Upper lobe of left lung (tissue), 6 donors: ENCODE measurements at places on chromosomes 11 and 22. TPM values are rescaled to one million over a fixed set of nuclear protein-coding genes. Genes with fewer than 3 reads are reported as not detected.

DNA sequence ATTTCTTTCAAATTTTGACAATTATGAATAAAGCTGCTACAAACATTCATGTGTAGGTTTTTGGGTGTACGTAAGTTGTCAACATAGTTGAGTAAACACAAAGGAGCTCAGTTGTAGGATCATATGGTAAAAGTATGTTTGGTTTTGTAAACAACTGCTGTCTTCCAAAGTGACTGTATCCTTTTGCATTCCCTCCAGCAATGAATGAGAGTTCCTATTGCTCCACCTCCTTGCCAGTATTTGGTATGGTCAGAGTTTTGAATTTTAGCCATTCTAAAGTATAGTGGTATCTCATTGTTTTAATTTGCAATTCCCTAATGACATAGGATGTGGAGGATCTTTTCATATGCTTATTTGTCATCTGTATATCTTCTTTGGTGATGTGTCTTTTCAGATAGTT, 28.0 kb upstream of the PHOX2A start:
- no peak for DNase-seq
- no peaks in the 10 kb centered on the region for H3K27me3 ChIP-seq
- H3K36me3 ChIP-seq, result no peaks in the 10 kb centered on the region
- no peaks in the 10 kb centered on the region for H3K4me1 ChIP-seq
- no peak overlapping the region for H3K27ac ChIP-seq

DNA sequence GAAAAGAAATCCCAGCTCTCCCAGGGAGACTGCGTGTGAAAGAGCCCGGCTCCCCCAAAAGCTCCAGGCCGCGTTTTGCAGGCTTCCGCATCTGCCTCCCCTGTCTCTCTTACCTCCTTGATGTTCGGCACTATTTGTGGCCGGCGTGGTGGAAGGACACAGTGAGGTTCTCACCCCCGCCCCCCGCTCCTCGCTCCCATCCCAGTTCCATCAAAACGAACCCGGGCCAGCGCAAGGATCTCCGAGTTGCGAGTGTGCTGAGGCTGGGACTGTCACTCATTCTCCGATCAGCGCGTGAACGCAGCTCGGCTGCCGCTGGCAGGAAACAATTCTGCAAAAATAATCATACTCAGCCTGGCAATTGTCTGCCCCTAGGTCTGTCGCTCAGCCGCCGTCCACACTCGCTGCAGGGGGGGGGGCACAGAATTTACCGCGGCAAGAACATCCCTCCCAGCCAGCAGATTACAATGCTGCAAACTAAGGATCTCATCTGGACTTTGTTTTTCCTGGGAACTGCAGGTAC, at the start of gene NCAM1:
Gene NCAM1 (plus strand): TSS at position 275 of the 523 bp plus-strand sequence.
- DNase-seq, result peak; percentile 68
- peak within 1 kb of the TSS; percentile 29 for H3K4me3 ChIP-seq
- H3K27me3 ChIP-seq, result peaks cover 32% of the 10 kb centered on the region
- H3K27ac ChIP-seq, result no peak within 1 kb of the TSS

DNA sequence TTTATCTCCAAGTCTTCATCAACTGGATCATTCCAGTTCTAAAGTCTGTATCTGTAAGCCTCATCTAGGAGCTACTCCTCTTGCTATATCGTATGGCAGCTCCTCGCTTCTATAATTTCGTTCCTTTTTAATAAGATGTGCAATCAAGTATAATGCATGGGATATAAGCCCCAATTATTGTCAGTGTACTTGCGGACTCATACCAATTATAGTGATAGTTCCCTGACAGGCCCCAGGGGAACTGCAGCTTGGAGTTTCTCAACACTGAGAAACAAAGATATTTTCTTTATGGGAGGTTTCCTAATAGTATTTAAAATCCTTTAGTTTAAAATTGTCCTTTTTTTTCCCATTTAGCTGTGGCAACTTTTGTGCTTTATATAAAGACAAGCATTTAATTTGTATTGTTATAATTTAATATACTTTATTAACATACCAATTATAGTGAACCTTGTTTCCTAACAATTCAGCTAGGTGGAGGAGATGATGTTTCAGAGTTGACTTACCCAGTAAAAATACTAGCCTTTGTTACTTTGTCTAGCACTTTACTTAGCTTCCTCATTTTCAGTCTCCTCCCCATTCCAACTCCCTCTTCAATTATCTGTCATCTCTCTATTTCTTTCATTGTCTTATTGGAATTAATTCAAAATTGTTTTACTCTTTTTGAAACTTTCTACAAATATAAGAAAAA, 25.3 kb upstream of the DDX17 start:
- no peaks in the 10 kb centered on the region for H3K4me1 ChIP-seq
- H3K4me3 ChIP-seq, result no peak overlapping the region
- H3K36me3 ChIP-seq, result no peaks in the 10 kb centered on the region
- H3K27me3 ChIP-seq, result no peaks in the 10 kb centered on the region

DNA sequence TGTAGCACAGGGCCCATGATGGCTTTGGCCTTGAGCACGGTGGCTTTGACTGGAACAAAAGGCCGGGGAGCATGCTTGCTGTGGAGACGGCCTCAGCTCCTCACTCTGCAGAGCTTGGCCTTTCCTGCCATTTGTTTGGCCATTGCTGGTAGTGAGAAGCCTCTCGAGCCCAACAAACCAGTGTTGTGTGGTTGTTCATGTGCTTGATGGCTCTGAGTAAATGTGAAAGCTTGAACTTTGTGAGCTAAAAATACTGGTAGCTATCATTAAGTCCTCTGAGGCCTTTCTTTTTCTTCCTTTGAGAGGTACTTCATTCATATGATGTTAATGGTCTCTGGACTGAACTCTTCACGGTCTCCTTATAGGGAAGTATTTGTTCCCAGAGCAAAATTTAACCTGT, 39.6 kb downstream of the NAT10 start:
- H3K36me3 ChIP-seq, result peaks cover 37% of the 10 kb centered on the region
- no peaks in the 10 kb centered on the region for H3K4me1 ChIP-seq
- no peak overlapping the region for H3K27ac ChIP-seq
- H3K27me3 ChIP-seq, result no peaks in the 10 kb centered on the region
- DNase-seq, result no peak
- no peak overlapping the region for H3K4me3 ChIP-seq

- peaks cover 40% of the 10 kb centered on the region for H3K4me1 ChIP-seq
- DNase-seq, result no peak
- H3K27ac ChIP-seq, result peak overlapping the region; percentile 6
Observed at GRCh38 chr11:130125638-130126037, 33.9 kb upstream of the ST14 start.

GRCh38 chr11:12287009-12287373, 90.4 kb upstream of the PARVA start:
- no peak overlapping the region for H3K4me3 ChIP-seq
- no peak for DNase-seq
- H3K27ac ChIP-seq, result no peak overlapping the region
- no peaks in the 10 kb centered on the region for H3K27me3 ChIP-seq
- H3K36me3 ChIP-seq, result no peaks in the 10 kb centered on the region
- H3K4me1 ChIP-seq, result no peaks in the 10 kb centered on the region

GRCh38 chr22:30889996-30890480, 78.5 kb downstream of the MORC2 start:
- H3K27me3 ChIP-seq, result no peaks in the 10 kb centered on the region
- no peak for DNase-seq
- H3K4me1 ChIP-seq, result no peaks in the 10 kb centered on the region
- no peak overlapping the region for H3K27ac ChIP-seq
- no peaks in the 10 kb centered on the region for H3K36me3 ChIP-seq

- H3K27me3 ChIP-seq, result no peaks in the 10 kb centered on the region
- no peak overlapping the region for H3K27ac ChIP-seq
- H3K36me3 ChIP-seq, result peaks cover 33% of the 10 kb centered on the region
- H3K4me3 ChIP-seq, result no peak overlapping the region
- no peak for DNase-seq
- peaks cover 6% of the 10 kb centered on the region for H3K4me1 ChIP-seq
Observed at GRCh38 chr22:39223091-39223710, 21.6 kb downstream of the PDGFB start.

- no peak overlapping the region for H3K4me3 ChIP-seq
- no peaks in the 10 kb centered on the region for H3K27me3 ChIP-seq
- H3K4me1 ChIP-seq, result peaks cover 5% of the 10 kb centered on the region
- no peak overlapping the region for H3K27ac ChIP-seq
Observed at GRCh38 chr11:128180441-128181087, 406.8 kb downstream of the ETS1 start.

DNA sequence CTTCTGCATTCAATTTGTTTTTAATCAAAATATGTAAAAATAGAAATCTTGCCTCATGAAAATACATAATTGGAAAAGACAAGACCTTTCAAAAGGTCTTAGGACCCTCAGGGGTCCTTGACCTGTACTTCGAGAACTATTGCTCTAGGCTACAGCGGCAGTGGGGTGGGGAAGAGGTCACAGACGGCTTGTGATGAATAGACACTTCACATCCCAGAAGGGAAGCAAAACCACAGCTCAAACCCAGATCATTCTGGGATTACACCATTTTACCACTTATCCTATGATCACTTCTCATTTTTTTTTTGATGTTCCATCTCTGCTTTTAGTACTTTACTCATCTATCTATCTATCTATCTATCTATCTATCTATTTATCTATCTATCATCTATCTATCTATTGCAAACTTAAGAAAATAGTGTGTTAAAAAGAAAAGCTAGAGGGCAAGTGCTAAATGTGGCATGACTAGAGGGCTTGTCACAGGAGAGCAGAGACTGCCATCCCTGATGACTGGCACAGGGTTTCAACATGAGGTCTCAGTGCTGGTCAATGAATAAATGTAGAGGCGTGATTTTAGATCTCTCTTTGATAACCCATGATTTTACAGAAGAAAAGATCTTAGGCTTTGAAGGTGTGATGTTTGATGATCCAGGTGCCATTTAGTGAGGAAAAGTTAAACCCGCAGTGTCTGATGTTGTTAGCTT, 37.1 kb downstream of the RNF141 start:
- H3K27me3 ChIP-seq, result no peaks in the 10 kb centered on the region
- H3K4me3 ChIP-seq, result no peak overlapping the region
- H3K27ac ChIP-seq, result peak overlapping the region; percentile 69
- peaks cover 5% of the 10 kb centered on the region for H3K4me1 ChIP-seq
- H3K36me3 ChIP-seq, result peaks cover 4% of the 10 kb centered on the region
- DNase-seq, result no peak

DNA sequence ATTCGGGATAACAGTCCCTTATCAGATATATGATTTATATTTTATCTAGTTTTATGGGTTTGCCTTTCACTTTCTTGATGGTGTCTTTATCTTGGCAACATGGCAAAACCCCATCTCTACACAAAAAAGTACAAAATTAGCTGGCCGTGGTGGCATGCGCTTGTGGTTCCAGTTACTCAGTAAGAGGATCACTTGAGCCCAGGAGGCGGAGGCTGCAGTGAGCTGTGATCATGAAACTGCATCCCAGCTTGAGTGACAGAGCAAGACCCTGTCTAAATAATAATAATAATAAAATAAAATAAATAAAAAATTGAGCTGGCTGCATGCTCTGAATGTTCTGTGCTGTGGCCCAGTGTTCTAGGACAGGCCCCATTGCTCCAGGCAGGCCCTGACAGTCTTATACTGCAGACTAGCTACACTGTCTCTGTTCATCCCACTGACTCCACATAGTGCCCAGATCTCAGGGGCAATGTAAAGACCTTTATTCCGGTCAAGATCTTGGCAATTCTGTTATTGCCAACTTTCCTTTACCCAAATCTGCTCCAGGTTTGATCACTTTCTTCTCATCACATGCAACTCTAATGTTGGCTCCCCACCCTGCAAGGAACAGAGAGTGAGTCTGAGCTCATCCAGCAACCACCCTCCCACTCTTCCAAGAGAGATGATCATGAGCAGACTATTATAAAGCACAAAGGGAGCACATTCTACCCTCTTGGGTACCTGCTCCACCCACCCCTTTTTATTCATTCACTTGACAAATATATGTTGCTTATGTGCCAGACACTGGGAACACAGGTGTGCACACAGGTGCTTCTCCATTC, 8.8 kb downstream of the HSPA8 start:
- peaks cover 20% of the 10 kb centered on the region for H3K4me1 ChIP-seq
- no peak for DNase-seq
- peaks cover 46% of the 10 kb centered on the region for H3K36me3 ChIP-seq
- no peak overlapping the region for H3K4me3 ChIP-seq
- no peaks in the 10 kb centered on the region for H3K27me3 ChIP-seq

- no peaks in the 10 kb centered on the region for H3K36me3 ChIP-seq
- H3K27ac ChIP-seq, result no peak overlapping the region
- H3K4me1 ChIP-seq, result no peaks in the 10 kb centered on the region
Observed at GRCh38 chr11:32184723-32185376, 94.0 kb downstream of the RCN1 start.

DNA sequence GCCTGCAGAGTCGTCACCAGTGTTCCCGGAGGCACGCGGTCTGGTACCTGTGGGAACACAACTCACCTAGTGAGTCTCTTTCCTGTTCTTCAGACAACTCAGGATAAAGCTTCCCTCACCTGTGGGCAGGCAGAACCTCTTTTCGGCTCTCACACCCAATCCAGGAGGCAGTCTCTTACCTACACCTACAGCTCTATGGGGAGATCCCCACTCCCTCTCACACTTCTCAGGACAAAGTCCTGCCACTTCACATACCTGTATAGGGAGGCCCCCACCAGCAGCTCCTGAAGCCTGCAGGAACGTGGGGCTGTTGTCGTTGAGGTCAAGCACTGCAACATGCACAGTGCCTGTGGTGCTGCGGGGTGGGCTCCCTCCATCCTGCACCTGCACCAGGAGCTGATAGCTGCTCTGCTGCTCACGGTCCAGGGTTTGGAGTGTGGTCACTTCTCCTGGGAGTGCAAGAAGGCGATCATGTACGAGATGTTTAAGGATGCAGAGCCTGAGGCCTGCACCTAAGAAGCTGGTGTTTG, 12.2 kb upstream of the TPP1 start:
- H3K4me1 ChIP-seq, result peaks cover 29% of the 10 kb centered on the region
- no peak overlapping the region for H3K4me3 ChIP-seq
- H3K27ac ChIP-seq, result no peak overlapping the region
- DNase-seq, result peak; percentile 30

DNA sequence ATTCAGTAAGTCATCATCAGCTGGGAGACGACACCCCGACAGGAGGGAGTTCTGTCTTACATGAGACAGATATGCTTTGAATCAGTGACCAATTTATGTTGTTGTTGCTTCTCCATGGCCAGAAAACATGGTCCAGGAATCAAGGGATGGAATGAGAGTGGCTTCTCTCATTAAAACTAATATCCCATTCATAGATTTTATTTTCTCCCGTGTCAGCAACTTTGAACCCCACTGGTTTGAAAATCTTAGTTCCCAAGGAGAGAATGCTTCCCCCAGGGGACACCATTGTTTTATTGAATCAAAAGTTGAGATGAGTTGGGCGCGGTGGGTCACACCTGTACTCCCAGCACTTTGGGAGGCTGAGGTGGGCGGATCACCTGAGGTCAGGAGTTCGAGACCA, 42.8 kb downstream of the RPS6KA4 start:
- no peak for DNase-seq
- H3K36me3 ChIP-seq, result no peaks in the 10 kb centered on the region
- H3K27me3 ChIP-seq, result no peaks in the 10 kb centered on the region
- no peak overlapping the region for H3K27ac ChIP-seq

TMEM25 gene
- 34.1 TPM for total RNA-seq

APOA4 gene
- total RNA-seq, result not detected

ZP1 gene
- total RNA-seq, result not detected

RASD2 gene
- 1.4 TPM for total RNA-seq
